Renal pelvis (tissue), 12 donors: ENCODE measurements at places on chromosomes 7 and 10.

DNA sequence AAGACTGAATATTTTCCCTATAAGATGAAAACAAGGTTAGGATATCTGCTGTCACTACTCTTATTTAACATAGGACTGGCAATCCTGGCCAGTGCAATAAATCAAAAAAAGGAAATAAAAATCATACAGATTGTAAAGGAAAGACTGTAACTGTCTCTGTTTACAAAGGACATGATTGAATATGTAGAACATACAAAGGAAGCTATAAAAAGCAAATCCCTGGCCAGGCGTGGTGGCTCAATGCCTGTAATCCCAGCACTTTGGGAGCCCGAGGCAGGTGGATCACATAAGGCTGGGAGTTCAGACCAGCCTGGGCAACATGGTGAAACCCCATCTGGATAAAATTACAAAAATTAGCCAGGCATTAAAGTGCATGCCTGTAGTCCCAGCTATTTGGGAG lies 15.8 kb downstream of the ZNF485 start:
- DNase-seq, result no peak

- no peak for DNase-seq
These were observed 14.8 kb upstream of the PRKAR1B start for GRCh38 chr7:741850-742249.

DNA sequence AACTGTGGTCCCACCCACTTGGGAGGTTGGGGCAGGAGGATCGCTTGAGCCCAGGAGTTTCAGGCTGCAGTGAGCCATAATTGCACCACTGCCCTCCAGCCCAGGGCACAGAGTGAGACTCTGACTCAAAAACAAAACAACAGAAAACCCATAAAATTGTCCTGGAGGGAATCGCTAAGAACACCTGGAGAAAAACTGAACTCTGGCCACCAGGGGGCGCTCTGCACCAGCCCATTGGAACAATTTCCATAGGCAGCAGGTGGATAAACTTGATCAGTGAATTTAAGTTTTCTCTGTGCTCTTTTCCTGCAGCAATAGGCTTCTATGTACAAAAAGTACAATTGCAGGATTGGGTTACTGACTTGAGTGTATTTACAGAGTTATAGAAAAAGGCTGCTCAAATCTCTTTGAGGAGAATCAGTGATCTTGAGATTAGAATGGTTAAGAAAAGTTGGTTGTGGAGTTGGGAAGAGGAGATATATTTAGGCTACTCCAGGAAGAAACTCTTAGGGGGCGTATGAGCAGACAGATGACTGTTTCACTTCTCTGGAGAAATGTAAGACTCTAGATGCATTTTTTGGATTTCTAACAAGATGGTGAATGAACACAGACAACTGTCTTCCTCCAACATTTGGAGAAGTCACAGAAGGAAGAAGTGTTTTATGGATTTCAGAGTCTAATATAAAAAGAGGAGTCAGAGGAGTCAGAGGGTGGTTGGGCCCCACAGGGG lies 274.9 kb upstream of the GALNT17 start:
- peak; percentile 69 for DNase-seq

GRCh38 chr7:41162612-41163011 lies 540.3 kb downstream of the INHBA start:
- no peak for DNase-seq

GRCh38 chr7:130875-131780 lies 61.2 kb upstream of the FAM20C start:
- no peak for DNase-seq

GRCh38 chr10:91198781-91199180 lies 21.7 kb upstream of the PCGF5 start:
- DNase-seq, result no peak
